ENCODE measurements at places on chromosomes 6 and 20. TPM values are rescaled to one million over a fixed set of nuclear protein-coding genes. Genes with fewer than 3 reads are reported as not detected.

The SCGN gene
- total RNA-seq = not detected

The HSPA1A gene
- 60.4 TPM for total RNA-seq

The TRAPPC3L gene
- total RNA-seq = not detected

The GSTA1 gene
- total RNA-seq = not detected
